Stimulated activated CD4-positive, alpha-beta T cell treated with anti-CD3 and anti-CD28 coated beads, Interleukin-12 subunit alpha, Interleukin-12 subunit beta, amount 100 ng/mL, for 4 hours (primary cell): ENCODE measurements at places on chromosomes 5 and 9.

DNA sequence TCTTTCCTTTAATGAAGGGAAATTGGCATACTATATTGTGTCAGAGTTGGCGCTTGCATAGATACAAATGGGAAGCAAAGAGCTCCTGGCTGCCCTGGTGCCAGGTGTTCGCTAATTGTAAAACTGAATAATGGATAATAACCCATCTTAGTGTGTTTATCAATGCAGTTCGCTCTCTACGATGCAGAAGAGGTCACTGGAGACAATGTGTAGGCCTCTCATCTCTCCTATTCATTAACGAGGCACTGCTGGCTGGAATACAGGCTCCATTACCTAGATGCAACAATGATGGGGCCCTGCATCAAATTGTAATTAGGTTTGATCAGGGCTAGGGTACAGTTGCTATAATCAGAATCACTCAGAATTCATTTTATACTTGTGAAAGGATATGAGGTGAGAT is 171.0 kb downstream of the RMI1 start:
- DNase-seq: no peak

DNA sequence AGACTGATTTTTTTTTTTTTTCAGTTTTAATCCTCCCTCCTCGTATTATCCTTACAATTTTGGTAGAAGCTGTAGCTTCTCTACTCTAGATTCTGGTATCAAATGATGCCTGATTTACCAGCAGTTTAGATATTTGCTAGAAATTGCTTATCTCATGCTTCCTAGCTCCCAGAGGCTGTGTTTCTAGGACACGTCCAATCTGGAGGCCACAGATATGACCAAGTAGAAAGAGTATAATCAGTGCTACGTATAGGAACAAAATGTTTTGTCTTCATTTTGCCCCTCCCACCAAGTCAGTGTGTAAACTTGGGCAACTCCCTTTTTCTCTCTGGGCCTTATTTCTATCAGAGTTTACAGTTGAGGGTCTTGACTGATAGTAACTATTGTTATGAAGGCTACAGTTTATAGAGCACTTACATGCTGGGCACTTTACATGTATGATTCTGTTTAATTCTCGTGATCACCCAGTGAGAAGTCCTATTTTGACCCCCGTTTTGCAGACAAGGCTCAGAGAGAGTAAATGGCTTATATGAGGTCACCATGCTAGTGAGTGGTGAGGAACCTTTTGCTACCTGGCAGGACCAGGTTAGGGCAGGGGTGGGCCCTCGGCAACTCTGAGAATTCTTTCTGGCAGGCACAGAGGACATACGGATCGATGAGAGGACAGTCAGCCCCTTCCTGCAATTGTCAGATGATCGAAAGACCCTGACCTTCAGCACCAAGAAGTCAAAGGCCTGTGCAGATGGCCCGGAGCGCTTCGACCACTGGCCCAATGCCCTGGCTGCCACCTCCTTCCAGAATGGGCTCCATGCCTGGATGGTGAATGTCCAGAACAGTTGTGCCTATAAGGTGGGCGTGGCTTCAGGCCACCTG is 7.6 kb downstream of the HDHD3 start:
- DNase-seq: no peak

GRCh38 chr5:164377746-164378145 is 872.3 kb downstream of the MAT2B start:
- DNase-seq: no peak

DNA sequence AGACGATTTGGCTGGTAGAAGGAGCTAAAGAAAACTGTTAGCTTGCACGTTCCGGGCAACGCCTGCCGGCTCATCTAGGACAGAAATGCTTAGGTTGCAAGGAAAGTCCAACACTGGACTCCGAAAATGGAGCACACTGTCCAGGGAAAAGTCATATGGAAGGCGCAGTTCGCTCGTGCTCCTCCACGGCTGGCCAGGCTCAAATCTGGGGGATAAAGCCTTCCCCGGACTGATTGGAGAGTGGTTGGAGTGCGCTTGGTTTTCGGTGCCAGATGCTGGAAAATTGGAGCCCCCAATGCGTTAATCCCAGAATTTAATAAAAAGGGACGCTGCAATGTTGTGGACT is 955 bp downstream of the CDH6 start:
- DNase-seq: no peak
